T-helper 17 cell (primary cell): ENCODE measurements at places on chromosomes 16 and 17. TPM values are rescaled to one million over a fixed set of nuclear protein-coding genes. Genes with fewer than 3 reads are reported as not detected.

- no peak for DNase-seq
Observed at GRCh38 chr17:30677550-30678249, 146.8 kb downstream of the CRLF3 start.

TBC1D26 gene
- total RNA-seq: not detected

ERI2 gene
- total RNA-seq: 2.3 TPM

GRCh38 chr17:71057448-71057847 is 888.1 kb downstream of the KCNJ2 start:
- no peak for DNase-seq
